Activated CD4-positive, alpha-beta T cell treated with anti-CD3 and anti-CD28 coated beads, Interleukin-2, amount 50 U/mL, for 48 hours (primary cell): ENCODE measurements at places on chromosomes 3 and 15.

DNA sequence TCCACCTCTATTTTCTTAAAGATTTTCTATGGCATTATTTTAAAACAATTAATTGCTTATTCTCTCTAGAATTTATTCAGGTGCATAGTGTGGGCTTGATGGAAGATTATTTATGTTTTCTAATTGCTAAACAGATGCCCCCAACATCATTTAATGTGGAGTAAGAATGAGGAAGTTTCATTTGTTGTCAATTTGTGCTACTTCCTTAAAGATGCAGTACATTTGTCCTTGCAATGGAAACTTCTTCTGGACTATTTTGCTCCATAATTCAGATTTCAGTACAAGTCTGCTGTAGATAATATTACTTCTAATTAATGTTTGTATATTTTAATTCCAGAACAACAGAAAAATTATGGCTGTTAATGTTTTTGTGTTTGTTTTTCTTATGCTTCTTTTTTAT is 104.8 kb downstream of the TGFBR2 start:
- DNase-seq, result no peak

GRCh38 chr3:186515125-186515524 is 29.1 kb downstream of the CRYGS start:
- DNase-seq, result peak; percentile 31

DNA sequence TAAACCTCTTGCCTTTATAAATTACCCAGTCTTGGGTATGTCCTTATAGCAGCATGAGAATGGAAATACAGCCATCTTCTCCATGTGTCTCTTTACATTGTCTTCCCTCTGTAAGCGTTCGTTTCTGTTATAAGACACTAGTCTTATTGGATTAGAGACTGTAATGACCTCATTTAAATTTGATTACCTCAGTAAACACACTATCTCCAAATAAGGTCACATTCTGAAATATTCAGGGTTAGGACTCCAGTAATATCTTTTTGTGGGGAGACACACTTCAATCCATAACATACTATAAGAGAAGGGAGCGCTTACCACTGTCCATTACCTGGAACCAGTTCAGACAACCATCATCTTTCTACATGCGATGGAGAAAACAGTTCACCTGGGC is 34.3 kb upstream of the CD47 start:
- DNase-seq, result no peak

DNA sequence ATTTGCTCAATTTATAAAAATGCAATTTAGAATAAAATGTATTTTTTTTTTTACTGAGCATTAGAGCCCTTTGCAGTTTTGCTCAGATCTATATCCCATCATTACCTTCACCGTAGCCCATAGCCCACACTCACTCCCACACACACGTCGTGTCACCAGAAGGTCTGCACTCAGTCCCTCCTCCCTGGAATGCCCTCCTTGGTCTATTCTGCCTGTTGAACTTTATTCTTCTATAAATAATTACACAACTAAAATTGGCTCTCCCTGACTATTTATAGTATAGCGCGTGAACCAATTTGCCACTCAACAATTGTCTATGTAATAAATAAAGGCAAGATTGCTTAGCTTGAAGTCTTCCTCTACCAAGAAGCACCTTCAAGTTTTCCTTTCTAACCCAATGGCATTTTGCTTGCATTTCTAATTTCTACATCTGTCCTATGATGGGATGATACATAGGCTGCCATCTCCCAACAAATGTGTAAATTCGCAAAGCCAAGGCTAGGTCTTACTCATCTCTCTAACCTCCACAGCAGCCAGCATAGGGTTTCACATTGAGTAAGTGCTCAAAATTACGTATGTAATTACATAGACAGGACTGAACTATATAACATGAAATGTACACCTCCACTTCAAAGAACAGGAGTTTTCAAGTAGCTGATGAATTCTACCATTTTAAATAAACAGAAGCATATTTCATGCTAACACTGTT is 172.0 kb upstream of the HES1 start:
- DNase-seq, result peak; percentile 30

GRCh38 chr3:25655659-25656058 is 9.0 kb downstream of the TOP2B start:
- no peak for DNase-seq

DNA sequence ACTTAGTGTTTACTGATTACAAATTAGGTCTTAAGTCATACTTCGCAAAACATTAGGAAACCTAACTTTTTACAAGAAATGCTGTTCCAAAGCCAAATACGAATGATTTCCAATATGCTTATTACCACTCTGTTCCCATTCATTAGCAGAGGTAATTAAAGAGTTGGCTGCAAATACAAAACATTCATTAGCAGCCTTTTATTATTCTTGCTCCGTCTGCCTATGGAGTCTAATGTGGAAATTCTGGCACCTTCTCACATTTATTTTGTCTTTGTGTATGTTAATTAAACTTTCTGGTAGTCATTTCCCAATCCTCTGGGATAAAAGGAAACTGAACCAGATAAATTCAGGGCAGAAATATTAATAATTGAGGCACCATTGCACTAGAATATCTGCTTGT is 689.0 kb downstream of the PLOD2 start:
- DNase-seq, result no peak

GRCh38 chr15:68581725-68582124 is 2.9 kb downstream of the CORO2B start:
- no peak for DNase-seq

DNA sequence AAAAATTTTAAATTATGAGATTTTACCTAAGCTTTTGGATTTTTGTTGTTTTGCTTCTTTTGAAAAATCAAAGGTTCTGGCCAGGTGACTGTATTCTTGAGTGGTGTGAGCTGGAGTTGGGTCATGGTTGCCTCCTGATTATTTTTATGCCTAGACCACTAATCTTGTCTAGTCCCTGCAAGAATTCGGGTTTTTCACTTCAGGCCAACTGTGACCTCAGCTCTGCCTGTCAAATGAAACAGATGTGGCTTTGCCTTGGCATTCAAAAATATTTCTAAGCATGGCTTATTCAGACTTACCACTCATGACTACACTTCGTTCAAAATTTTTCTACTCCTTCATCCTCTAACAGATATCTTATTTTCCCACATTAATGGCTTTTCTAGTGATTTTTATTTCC is 25.4 kb upstream of the CDV3 start:
- DNase-seq, result no peak

- DNase-seq, result no peak
Observed at GRCh38 chr3:9102240-9102981, 139.1 kb upstream of the RAD18 start.

- DNase-seq, result no peak
Observed at GRCh38 chr3:18349197-18349798, 75.8 kb downstream of the SATB1 start.

GRCh38 chr3:38343797-38344594 is 2.6 kb upstream of the XYLB start:
- no peak for DNase-seq

- DNase-seq, result no peak
Observed at GRCh38 chr3:29072611-29073010, 208.3 kb upstream of the RBMS3 start.

DNA sequence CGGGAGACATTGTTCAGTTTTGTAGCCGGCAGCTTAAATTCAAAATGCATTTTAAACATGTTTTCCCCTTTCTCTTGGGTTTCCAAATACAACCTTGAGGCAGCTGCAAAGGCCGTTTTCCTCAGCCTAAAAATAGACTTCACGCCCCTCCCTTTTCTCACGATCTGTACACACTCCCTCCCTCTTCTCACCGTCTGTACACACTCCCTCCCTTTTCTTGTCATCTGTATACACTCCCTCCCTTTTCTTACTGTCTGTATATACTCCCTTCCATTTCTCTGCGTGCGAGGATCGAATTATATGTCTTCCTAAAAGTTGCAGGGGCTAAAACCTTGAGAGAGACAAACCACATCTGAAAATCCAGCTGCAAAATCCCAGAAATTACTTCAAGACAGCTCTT is 8.9 kb downstream of the MUC4 start:
- DNase-seq, result no peak

- DNase-seq, result no peak
Observed at GRCh38 chr3:78041486-78041885, 1001.6 kb downstream of the ROBO2 start.
